ENCODE measurements at places on chromosomes 5 and 9. TPM values are rescaled to one million over a fixed set of nuclear protein-coding genes. Genes with fewer than 3 reads are reported as not detected.

The LRRC14B gene
- total RNA-seq = not detected

The FANCC gene
- total RNA-seq = 6.1 TPM

The FBN2 gene
- total RNA-seq = 0.60 TPM

The CCL27 gene
- total RNA-seq = not detected

The PROB1 gene
- total RNA-seq = 2.8 TPM

The ARHGEF37 gene
- total RNA-seq = 16.1 TPM

The TAF11L10 gene
- not detected for total RNA-seq

The SHOC1 gene
- total RNA-seq = not detected

The BSPRY gene
- total RNA-seq = not detected

The LECT2 gene
- not detected for total RNA-seq

- peak; percentile 66 for DNase-seq
These were observed 29.5 kb downstream of the KCNN2 start for GRCh38 chr5:114391321-114391720.

- DNase-seq = no peak
These were observed 9.5 kb downstream of the GIN1 start for GRCh38 chr5:103110403-103110802.

- peak; percentile 11 for DNase-seq
These were observed 43.1 kb upstream of the TTC39B start for GRCh38 chr9:15349892-15350761.

GRCh38 chr5:10505517-10506095 is 58.3 kb upstream of the ANKRD33B start:
- no peak for DNase-seq

DNA sequence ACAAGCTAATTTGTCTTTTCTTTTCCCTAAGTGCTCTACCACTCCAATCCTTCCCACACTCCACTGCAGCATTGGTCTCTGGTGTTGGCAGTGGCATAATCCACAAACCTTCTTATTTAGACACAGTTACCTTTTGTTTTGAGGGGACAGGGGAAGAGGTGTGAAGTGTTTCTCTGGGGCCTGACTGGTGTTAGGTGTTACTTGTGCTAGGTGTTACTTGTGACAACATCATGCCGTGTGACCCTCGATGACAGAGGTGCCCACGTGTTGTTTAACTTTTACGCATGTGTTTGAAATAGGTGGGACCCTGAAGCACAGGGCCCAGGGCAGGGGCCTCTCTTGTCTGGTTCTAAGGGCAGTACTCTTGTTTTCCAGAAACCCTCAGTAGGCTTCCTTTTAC is 70.5 kb upstream of the SPRY4 start:
- no peak for DNase-seq

GRCh38 chr5:39433848-39434247 is 9.1 kb upstream of the DAB2 start:
- no peak for DNase-seq

DNA sequence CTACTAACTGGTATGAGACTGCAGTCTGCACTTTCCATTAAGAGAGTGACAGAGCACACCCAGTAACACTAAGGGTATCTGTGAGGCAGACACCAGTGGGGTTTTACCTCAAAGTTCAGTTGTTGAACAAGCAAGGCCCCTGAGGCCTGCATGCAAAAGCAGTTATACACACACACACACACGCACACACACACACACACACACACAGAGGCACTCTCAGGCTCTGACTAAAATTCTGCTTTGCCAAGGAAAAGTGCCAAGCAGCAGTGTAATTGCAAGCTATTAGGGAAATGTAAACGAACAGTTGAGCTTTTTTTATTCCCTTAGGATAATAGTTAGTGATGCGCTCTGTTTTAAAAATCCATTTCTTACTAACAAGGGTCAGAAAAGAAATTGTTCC is 377.1 kb downstream of the SPOCK1 start:
- DNase-seq = no peak

GRCh38 chr9:134605966-134606357 is 35.6 kb upstream of the COL5A1 start:
- DNase-seq = no peak

DNA sequence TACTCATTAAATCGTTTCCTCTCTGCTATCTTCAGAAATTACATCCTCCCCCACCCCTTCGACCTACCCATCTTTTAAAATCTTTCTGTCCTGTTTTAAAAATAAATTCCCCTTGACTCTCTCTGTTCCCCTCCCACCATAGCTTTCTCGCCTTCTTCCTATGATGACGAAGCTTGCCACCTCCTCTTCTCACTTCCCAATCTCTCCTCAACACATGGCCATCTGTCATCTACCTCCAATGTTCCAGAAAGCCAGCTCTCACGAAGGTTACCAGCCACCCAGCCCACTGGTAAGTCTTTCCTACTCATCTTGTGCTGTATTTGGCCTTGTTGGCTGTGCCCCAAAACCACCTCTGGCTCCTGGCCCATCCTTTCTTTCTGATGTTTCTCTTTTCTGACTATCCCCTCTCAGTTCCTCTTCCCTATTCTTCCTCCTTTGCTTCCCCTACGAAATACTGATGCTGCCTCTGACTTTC is 346.3 kb downstream of the ENC1 start:
- DNase-seq = no peak

- DNase-seq = peak; percentile 47
These were observed 1211.1 kb upstream of the CDH18 start for GRCh38 chr5:21199087-21199486.

- no peak for DNase-seq
These were observed 1561.4 kb downstream of the MAT2B start for GRCh38 chr5:165066751-165067385.

DNA sequence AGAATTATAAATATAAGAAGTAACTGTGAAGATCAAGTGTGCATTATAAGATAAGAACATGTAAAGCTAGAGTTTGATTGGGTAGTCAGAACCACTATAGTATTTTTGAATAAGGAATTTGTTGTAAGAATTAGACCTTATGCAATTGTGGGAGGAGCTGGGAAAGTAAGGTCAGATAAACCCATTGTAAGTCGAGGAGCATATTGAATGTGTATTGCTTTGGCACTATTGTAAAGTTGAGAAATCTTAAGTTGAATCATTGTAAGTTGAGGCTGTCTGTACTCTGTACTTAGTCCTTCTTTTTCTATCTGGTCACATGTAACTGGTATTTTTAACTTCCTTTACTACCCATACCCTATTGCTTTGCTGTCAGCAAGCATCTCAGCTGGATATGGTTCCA is 158.7 kb downstream of the CCDC171 start:
- DNase-seq = no peak

GRCh38 chr5:179344431-179345182 is 654 bp downstream of the ADAMTS2 start:
- no peak for DNase-seq

DNA sequence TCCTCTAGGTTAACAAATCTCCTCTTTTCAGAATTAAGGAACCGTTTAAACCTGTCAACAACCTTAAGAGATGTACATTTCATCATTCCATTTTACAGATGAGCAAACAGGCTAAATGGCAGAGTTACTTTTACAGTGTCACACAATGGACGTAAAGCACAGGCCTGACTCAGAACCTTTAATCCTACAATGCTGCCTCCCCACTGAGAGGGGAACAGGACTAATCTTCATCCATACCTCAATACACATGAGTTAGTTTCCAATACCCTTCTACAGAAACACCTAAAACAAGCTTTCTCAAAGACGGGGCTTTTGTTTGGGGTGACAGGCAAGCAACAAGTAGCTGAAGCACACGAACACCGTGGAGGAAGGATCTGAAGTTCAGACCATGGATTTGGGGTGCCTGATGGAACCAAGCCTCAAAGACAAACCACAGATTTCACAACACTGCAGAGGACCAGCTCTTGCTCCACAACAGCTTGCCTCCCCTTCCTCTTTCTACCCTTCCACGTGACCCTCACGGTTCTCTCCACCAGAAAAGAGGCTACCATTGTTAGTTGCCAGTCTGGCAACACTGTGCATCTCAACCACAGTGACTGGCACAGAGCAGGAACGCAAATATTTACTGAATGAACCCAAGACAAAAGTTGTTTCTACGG is 1.8 kb downstream of the RNF130 start:
- no peak for DNase-seq

- no peak for DNase-seq
These were observed 31.9 kb upstream of the PCSK5 start for GRCh38 chr9:75858497-75859092.

DNA sequence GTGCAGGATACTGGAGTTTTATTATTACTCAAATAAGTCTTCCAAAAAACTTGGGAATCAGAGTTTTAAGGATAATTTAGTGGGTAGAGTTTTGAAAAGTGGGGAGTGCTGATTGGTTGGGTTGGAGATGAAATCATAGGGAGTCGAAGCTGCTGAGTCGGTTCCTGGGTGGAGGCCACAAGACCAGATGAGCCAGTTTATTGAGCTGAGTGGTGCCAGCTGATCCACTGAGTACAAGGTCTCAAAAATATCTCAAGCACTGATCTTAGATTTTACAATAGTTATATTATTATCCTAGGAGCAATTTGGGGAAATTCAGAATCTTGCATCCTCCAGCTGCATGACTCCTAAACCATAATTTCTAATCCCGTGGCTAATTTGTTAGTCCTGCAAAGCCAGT is 804.9 kb upstream of the SEMA6A start:
- DNase-seq = no peak

GRCh38 chr9:129140397-129141065 is 29.3 kb downstream of the PTPA start:
- peak; percentile 53 for DNase-seq

All from lung microvascular endothelial cell (primary cell).